Stimulated activated CD8-positive, alpha-beta memory T cell treated with anti-CD3 and anti-CD28 coated beads, Interleukin-12 subunit alpha, Interleukin-12 subunit beta, amount 100 ng/mL, for 4 hours (primary cell): ENCODE measurements at places on chromosomes 7 and 10.

DNA sequence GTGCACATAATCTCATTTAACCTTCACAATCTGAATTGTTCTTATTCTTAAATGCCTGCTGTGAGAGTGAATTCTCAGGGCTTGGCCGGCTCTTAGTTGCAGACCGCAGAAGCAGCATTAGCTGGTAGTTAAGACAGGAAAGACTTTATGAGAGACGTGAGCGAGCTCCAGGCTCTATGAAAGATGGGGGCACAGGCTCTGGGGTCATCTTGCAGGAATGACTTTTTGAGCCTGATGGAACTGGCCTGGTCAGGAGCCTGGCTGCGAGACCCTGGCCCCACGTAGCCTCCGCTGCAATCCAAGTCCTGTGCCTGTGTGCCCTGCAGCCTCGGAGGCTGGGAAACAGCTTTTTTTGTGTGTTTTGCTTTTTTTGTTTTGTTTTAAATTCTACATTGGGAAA lies 958.8 kb upstream of the ZNF722 start:
- no peak for DNase-seq

GRCh38 chr7:27745064-27745583 lies 5.2 kb downstream of the TAX1BP1 start:
- no peak for DNase-seq

DNA sequence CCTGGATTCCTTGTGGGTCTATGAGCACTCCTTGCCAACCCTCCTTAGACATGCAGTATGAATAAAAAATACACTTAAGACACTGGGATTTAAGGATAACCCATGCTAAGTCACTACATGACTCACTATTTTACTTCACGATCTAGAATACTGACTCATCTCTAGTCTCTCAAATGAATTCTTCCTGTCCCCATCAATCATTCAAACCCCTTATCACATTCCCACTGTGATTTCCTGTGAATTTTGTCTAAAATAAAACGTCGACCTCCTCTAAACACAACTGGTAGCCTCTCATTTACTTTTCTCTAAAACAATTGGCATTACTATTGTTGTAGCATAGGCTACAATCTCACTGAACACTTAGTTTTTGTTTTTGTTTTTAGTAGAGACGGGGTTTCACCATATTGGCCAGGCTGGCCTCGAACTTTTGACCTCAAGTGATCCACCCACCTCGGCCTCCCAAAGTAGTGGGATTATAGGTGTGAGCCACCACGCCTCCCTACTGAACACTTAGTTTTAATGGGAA lies 3.9 kb upstream of the IQUB start:
- DNase-seq: no peak

- no peak for DNase-seq
These were observed 53.9 kb downstream of the SYPL1 start for GRCh38 chr7:106057962-106058927.

DNA sequence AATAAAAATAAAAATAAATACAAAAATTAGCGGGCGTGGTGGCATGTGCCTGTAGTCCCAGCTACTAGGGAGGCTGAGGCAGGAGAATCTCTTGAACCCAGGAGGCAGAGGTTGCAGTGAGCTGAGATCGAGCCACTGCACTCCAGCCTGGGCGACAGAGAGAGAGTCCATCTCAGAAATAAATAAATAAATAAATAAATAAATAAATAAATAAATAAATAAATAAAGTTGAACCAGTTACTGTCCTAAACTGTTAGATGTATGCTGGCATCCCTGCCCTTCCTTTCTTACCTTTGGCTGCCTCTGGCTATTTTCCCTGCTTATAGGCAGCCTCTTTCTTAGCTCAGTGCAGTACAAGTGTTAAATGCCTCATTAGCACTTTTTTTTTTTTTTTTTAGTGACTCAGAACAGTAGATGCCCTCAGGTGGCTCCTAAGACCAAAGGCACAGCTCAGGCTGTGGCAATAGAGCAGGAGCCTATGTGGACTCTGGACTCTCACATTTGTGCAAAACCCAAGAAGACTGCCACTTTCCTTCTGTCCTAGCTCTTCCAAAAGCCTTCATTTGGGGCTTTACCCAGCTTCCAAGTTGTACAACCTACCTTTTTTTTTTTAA lies 30.6 kb upstream of the CABCOCO1 start:
- DNase-seq: no peak

DNA sequence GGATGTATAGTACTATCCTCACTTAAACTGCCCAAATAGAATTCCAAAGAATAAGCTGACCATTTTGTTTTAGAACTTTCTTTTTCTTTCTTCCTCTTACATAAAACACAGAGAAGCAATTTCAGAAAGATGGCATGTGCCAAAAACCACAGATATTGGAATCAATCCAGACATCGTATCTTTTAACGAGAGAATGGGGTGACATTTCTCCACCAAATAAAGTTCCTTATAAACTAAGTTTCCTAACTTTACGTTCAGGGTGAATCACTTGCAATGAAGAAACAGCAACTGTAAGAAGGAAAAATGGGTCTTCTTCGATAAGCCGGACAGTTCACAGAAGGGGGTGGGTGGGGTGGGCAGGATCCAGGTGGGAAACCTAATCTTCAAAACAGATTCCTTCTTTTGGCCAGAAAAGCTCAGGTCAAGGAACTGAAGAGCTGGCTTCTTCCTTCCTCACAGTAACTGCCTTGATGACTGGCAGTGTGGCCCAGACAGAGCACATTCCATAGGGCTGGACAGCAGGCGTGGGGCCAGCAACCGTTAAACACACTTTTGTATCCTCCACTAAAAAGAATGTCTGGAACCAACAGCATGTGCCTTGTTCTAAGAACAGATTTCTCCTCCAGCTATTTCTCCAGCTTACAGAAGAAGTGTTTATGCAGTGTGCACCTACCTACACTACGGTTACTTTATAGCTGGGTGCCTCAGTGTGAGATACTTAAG lies 31.5 kb downstream of the CREB3L2 start:
- no peak for DNase-seq
